ENCODE measurements at places on chromosomes 12 and 14. TPM values are rescaled to one million over a fixed set of nuclear protein-coding genes. Genes with fewer than 3 reads are reported as not detected.

The RNASE3 gene
- total RNA-seq = 2.4 TPM

The FAM90A1 gene
- total RNA-seq = 0.19 TPM

The SSTR1 gene
- 0.79 TPM for total RNA-seq

The CSRP2 gene
- total RNA-seq = 16.8 TPM

The RFX4 gene
- total RNA-seq = not detected

The SLC6A13 gene
- total RNA-seq = not detected

The EIF2S1 gene
- total RNA-seq = 41.2 TPM
